ENCODE measurements at places on chromosomes 13 and 19.

DNA sequence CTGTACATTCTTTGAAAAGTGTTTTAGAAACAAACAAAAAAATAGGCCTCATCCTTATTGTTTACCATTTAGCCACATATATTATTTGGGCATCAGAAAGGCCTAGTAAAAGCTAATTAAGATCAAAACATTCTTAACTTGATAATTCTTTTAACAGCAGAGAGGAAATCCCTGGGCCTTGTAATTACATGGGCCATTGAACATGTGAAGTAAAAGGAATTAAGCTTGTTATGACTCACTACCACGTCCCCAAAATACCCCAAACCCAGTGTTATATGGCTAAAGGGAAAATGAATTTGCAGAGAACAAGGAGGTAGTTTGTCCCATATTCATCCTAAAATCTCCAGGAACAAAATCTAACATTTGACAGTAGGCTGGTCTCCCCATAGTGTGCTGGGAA lies 439.8 kb downstream of the ITGBL1 start:
- DNase-seq = no peak

GRCh38 chr13:56586976-56587375 lies 553.7 kb upstream of the PRR20A start:
- DNase-seq = no peak

- no peak for DNase-seq
These were observed 118.9 kb upstream of the UBL3 start for GRCh38 chr13:29969286-29969685.

DNA sequence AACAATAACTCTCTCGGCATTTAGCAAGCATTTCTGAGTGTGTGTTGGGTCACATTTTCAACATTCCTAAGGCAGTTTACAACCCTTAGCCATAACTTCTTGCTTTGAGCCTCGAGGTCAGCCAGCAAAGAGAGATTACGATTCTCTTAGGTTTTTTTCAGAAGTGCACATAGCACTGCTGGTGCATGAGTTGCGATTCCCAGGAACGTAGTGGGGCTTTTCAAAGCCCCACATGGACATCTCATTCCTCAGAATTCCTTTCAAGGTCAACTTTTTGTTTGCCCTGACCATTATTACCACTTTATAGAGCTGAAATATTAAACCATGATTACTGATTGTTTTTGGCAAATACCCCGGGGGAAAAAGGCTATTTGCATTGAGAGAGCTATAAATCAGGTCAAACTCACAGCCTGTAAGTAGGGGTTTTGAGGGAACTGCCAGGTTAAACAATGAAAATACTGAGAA lies 705.3 kb downstream of the GPC5 start:
- peak; percentile 79 for DNase-seq

GRCh38 chr13:110942248-110942981 lies 27.5 kb upstream of the ANKRD10 start:
- no peak for DNase-seq

- DNase-seq = no peak
These were observed 54.4 kb upstream of the ZNF835 start for GRCh38 chr19:56725829-56726424.

DNA sequence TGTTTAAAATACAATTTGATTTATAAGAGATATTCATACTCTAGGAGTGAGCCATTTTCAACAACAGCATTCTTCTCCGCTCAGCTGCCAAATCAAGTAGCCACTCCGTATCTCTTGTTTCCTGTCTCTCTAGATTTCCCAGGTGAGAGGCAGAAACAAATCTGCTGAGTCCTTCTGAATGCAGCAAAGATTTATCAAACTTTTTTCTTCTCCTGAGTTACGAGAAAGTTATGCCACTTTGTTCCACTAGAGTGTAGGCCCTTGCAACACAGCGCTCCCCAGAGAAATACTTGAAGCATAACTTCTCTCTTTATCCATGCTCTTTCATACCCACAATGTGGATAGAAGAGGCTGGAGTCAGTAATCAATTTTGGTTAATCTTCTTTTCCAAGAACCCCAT lies 1960.8 kb downstream of the OLFM4 start:
- no peak for DNase-seq

DNA sequence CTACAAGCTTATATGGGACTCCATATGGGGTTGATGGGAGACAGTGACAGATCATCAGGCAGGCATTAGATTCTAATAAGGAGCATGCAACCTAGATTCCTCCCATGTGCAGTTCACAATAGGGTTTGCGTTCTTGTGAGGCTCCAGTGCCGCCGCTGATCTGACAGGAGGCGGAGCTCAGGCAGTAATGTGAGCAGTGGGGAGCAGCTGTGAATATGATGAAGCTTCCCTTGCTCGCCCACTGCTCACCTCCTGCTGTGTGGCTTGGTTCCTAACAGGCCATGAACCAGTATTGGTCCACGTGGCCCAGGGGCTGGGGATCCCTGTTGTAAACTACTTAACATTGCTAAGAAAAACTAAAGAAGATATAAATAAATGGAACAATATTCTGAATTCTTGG lies 378.4 kb downstream of the KCNRG start:
- peak; percentile 61 for DNase-seq

GRCh38 chr13:64154514-64154913 lies 2738.9 kb upstream of the PCDH20 start:
- DNase-seq = no peak
